ENCODE measurements at places on chromosomes 1 and 21.

GRCh38 chr1:220219136-220219442 is 53.2 kb downstream of the RAB3GAP2 start:
- DNase-seq, result no peak

DNA sequence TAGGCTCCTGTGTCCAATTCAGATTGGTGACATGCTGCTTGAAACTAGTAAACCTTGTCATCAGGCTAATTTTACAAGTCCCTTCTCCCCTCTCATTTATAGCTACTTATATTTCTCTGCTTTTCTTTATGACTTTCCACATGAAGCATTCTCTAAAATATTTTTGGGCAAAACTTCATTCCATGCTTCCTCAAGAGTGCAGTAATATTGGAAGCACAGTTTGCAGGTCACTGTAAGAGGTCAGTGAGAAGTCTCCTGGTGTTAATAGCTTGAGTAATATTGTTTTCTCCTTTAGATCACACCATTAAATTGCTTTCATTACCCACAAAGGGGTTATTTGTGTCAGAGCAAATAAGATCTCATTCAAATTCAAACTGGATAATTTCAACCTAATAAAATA is 46.6 kb downstream of the LPAR3 start:
- DNase-seq, result no peak

- DNase-seq, result no peak
Observed at GRCh38 chr1:221823561-221823960, 81.7 kb upstream of the DUSP10 start.

- DNase-seq, result no peak
Observed at GRCh38 chr1:160973491-160973890, 18.9 kb upstream of the ITLN2 start.

GRCh38 chr1:53644909-53645689 is 93.9 kb downstream of the GLIS1 start:
- DNase-seq, result no peak

GRCh38 chr1:68291688-68292384 is 59.5 kb upstream of the WLS start:
- DNase-seq, result no peak

DNA sequence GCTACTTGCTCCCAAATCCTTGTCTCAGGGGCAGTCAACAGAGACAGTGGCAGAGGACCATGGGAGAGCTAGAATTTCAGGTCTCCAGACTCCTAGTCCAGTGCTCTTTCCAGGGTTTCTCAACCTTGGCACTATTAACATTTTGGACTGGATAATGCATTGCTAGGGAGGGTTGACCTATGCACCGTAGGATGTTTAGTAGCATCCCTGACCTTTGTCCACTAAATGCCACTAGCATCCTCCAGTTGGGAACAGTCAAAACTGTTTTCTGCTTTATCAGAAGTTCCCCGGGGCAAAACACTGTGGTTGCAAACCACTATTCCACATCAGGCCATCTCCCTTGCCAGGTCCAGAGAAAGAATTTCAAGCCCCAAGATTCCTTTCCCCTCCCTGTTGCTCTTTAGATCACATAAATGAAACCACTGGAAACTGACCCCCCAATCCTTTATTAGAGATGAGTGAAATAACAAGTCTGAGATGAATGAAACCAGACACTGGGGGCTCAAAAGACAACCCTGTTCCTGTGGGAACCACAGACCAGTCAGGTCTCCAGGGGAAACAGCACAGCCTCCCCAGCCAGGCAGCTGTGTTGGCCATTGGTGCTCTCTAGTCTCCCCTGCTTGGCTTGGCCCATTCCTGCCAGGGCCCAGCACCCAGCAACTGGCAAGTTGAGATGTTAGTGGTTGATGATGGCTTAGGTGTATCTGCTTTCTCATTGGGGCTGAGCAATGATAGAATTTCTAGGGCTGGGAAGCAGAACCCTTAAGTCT is 3.8 kb upstream of the TCEA3 start:
- no peak for DNase-seq
